ENCODE measurements at places on chromosomes 16 and 17.
A peak's percentile ranks its signal among the peaks of the same experiment; 100 is the strongest.

GRCh38 chr17:50603340-50603739, 31.3 kb upstream of the ABCC3 start:
- no peak for DNase-seq

- DNase-seq: peak; percentile 43
Observed at GRCh38 chr16:55257966-55258613, 65.9 kb upstream of the IRX6 start.

DNA sequence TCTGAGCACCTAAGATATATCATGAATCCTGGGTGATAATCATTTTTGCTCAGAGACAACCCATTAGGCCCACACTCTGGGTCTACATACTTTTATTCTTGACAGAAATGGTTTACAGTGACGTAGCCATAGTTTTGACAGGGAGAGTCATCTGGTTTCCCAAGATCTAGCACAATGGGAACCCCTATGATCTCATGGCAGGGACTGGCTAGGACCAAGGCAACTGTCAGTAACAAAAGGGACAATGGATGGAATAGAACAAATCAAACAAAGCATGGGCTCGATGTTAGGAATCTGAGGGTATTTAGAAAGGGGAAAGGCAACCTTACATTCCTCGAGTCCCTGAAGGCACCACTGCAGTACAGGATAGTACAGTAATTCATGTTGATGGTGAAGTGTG, 20.5 kb downstream of the CFAP97D1 start:
- no peak for DNase-seq

DNA sequence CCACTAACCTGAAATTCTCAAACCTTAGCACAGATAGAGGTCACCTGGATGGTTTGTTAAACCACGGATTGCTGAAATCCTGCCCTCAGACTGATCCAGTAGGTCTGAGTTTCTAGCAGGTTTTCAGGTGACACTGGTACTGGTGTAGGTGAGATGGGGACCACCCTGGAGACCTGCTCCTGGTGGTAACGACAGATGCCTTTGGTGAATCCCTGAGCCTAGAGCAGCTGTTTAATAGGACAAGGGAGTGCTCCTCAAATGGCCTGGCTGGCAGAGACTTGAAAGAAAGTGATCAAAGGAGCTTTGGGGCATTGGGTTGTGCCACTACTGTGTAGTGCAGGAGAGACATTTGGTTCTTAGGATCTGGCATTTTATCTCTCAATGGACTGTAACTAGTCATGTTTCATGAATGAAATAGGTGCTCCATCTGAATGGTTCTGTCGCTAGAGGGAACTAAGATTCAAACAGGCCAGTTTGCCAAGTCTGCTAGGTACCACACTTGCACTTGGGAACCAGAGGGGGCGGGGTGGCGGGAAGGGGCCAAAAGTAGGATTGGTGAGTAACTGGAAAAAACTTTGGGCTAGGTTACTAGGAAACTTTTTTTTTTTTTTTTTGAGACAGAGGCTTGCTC, 2.9 kb upstream of the IFI35 start:
- DNase-seq: no peak

DNA sequence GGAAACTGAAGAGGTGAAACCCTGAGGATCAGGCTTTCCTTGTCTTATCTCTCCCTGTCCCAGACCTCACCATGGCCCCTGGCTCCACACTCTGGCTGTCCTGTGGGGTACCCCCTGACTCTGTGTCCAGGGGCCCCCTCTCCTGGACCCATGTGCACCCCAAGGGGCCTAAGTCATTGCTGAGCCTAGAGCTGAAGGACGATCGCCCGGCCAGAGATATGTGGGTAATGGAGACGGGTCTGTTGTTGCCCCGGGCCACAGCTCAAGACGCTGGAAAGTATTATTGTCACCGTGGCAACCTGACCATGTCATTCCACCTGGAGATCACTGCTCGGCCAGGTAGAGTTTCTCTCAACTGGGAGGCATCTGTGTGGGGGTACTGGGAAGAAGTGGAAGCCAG, 1.4 kb downstream of the CD19 start:
- DNase-seq: no peak

DNA sequence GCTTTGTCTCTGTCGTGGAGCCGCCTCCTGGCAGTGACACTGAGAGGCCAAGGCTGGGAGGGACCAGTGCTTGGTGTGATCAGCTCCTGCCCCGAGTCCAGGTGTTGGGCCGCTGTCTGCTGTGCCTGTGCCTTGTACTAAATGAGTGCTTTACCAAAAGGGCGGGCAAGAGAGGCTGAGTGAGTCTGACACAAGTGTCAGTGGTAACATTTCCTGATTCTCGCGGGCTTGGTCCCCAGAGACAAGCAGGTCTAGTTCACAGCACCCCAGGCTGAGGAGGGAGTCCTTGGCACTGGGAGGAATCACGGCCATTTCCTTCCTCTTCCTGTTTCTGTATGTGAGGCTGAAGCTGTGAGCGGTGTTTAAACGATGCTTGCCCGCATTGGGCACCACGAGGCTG, 30.2 kb downstream of the PLD6 start:
- DNase-seq: no peak

- DNase-seq: no peak
Observed at GRCh38 chr17:36687736-36688135, 86.4 kb downstream of the MRM1 start.
